ENCODE measurements at places on chromosomes 3 and 15.
A peak's percentile ranks its signal among the peaks of the same experiment; 100 is the strongest.

- DNase-seq: peak; percentile 9
Observed at GRCh38 chr3:37256447-37256846, 82.1 kb upstream of the LRRFIP2 start.

DNA sequence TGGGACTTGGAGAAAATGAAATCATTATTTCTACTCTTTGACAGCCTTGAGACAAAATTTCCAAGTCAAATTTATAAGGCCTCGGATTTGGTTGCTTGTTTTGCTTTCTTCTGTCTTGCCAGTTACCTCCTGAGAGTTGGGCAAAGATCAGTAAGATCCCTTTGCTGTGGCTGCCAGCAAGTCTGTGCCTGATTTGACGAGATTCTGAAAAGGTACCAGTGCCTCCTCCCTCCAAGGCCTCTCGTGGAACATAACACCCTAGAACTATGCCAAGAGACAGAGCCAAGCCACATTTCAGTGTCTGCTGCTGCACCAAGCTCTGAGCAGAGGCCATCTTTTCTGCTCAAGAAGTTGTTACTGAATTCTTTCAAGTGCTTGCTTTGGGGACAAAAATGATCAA, 61.0 kb downstream of the GTPBP8 start:
- no peak for DNase-seq

DNA sequence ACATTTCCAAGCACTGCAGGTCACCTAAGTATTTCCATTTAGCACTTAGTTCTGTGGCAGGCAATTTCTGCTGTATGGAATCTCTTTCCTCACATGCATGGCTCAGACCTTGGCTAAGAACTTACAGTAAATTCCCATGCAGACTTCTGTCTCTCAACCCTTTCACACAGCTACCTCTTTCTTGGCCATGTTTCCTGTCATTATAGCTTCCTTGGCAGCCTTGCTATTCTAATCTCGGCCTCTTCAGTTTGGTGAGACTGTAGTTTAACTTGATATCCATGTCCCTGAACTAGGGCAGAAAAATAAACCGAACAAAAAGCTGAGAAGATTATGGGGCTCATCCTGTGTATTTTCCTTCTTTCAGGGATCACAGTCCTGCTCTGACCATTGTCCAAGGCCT, 96.0 kb downstream of the SPATA16 start:
- DNase-seq: no peak

- DNase-seq: no peak
Observed at GRCh38 chr15:68696414-68697363, 117.9 kb downstream of the CORO2B start.

- no peak for DNase-seq
Observed at GRCh38 chr3:164007765-164008164, 1070.5 kb downstream of the SI start.

- no peak for DNase-seq
Observed at GRCh38 chr3:160641665-160642309, 35.2 kb upstream of the ARL14 start.

DNA sequence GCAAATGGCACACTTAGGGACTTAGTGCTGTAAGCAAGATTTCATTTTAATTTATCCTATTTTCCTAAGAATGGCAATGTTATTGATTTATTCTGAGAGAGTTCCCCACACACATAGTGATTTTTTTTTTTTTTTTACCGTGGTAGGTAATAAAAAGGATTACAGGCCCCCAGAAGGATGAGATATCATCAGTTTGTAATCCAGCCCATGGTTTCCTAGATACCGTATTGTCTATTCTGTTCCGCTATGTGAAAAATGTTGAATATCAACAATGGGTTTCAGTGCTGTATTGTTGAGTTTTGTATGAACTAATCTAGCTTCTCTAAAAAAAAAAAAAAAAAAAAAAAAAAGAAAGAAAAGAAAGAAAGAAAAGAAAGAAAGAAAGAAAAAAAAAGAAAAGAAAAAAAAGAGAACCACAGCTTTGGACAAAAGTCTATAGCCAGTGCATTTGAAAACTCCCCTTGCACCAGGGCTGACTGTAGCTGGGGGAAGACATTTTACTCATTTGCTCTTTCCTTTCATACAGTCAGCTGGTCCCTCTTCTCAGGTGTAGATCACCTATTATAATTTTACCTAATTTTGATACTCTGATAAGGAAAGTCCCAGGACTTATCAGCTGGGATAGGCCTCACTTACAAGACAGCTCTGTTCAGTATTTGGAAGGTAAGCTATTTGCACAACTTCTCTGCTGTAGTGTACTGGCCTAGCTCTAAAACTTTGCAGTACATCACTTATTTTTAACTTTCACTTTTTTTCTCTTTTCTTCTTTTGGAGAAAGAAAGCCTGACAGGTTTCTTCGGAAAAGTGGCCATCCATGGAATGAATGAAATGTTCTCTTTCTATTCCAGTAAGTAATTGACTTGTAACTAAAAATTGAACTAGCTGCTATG, 101.4 kb upstream of the SOX2 start:
- DNase-seq: no peak

DNA sequence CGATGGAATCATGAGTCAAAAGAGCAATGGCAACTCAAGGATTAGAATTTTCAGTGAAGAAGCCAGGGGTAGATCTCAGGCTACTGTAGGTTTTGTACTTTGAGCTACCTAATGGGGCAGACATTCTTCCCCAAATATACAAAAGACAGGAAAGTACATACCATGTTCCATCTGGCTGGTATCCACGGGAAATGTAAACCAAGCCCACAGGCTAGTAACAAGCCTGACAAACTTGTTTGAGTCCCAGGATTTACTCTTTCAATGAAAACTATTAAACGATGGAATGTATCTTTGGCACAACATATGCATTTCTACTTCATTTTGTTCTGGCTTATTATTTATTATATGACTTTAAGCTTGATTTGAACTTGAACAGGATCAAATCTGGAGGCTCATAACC, 44.2 kb upstream of the GOLIM4 start:
- DNase-seq: no peak

DNA sequence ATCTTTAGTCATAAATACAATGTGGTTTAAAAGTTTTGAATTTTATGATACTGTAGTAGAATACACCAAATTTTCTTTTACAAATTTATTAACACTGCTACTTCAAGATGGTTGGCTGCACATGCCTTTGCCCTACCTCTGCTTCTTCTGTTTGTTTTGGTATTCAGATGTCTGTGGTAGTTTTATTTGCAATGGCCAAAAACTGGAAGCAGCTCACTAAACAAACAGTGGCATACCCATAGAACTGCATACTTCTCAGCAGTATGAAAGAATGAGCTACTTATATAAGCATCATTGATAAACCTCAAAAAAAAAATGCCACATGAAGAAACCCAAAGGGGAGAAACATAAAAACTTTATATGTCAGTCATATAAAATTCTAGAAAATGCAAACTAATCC, 19.5 kb downstream of the ARIH2 start:
- no peak for DNase-seq

- DNase-seq: no peak
Observed at GRCh38 chr3:196775938-196776337, 36.3 kb downstream of the PAK2 start.

DNA sequence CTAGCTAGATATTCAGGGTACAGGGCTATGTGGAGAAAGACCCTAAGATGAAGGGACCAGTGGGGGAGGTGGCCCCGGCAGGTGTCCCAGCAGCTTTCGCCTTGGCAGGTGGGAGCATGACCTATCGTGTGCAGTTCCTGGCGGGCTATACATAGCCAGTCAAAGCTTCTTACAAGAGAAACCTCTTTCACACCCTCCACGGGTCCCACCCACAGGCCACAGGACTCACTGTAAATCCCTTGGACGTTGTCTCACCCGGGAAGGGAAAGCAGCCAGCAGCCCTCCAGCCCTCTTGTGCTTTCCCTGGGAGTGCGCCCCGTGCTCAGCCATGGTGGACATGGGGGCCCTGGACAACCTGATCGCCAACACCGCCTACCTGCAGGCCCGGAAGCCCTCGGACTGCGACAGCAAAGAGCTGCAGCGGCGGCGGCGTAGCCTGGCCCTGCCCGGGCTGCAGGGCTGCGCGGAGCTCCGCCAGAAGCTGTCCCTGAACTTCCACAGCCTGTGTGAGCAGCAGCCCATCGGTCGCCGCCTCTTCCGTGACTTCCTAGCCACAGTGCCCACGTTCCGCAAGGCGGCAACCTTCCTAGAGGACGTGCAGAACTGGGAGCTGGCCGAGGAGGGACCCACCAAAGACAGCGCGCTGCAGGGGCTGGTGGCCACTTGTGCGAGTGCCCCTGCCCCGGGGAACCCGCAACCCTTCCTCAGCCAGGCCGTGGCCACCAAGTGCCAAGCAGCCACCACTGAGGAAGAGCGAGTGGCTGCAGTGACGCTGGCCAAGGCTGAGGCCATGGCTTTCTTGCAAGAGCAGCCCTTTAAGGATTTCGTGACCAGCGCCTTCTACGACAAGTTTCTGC, 15.0 kb downstream of the GRK7 start:
- no peak for DNase-seq

DNA sequence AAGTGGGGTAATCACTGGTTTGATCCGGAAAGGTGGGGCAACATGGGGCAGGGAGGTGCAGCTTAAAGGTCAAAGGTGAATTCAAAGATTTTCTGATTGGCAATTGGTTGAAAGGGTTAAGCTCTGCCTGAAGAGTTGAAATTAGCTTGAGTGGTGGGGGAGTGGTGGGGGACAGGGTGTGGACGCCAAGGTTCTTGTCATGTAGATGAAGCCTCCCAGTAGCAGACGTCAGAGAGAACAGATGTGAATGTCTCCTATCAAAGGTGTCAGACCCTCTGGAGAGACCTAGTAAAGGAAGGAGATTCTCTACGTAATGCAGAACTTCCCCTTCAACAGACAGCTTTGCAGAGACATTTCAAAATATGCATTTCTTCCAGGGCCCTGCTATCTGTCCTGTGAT, 62.8 kb downstream of the ABCC5 start:
- DNase-seq: no peak

DNA sequence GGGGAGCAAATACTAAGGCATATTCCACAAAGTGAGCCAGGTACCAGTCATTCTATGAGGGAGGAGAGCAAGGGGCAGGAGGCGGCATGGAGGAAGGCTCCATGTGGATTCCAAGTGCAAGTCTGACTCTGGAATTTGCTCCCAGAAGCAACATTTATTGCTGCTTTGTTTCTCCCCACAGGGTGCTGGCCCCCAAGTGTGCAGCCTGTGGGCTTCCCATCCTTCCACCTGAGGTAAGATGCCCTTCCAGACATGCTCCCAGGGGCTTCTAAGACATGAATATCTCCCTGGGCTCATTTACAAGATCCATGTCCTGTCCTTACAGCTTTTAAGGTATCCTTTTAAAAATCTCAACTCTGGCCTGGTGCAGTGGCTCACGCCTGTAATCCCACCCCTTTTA, 15.9 kb upstream of the SACM1L start:
- DNase-seq: no peak

DNA sequence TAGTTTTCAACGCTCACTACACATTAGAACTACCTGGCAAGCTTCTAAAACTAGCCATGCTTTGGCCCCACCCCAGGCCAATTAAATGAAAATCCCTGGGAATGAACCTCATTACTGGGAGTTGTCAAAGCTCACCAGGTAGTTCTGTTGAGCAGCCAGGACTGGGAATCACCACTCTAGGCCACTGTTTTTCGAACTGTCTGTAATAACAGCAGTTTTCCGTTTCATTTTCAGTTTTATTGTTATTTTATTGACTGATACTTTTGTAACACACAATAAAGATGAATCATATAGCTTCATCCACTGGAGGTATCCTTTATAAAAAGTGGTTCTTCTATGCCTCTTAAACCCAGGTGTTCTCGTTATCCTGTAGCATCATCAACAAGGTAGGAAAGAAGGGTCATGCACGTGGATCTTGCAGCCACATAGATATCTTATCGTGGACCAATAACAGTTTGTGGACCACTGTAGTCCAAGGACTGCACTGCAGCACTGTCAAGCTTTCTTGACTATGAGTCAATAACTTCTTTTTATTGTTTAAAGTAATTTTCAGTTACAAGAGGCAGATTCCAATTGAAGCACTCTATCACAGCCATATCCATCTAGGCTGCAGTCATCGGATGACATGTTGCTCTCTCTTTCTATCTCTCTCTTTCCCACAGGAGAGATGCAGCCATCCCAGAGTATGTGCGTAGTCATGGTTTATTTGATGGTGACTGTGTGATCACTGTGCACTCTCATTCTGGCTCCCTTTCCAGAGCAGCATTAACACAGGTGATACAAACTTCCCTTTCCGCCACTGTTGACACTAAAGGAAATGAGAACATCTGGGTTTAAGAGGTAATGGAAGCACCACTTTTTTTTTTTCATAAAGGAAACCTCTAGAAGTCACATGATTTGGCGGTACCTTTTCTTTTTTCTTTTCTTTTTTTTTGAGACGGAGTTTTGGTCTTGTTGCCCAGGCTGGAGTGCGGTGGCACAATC, 39.0 kb upstream of the BLM start:
- peak; percentile 55 for DNase-seq

DNA sequence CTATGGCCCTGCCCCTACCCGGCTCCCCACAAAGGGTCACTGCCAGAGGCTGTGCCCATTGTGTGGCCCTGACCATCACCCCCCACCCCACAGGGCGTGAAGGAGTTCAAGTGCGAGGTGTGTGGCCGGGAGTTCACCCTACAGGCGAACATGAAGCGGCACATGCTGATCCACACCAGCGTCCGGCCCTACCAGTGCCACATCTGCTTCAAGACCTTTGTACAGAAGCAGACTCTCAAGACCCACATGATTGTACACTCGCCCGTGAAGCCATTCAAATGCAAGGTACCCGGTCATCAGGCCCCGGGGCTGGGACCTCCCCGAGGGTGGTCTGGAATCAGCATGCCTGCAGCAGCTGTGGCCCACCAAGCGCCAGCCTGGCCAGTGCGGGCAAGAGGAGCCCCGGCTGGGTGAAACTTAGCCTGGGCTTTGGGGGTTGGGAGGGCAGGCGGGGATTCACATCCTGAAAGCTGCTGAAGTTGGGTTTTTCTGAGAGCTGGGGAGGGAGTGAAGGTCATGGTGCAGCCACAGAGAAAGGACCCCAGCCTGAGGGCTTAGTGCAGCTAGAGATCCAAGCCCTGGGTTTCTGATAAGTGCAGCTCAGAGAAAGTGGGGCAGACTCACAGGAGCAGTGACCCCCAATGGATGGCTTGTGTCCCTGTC, 29.2 kb downstream of the IDH2 start:
- DNase-seq: no peak

DNA sequence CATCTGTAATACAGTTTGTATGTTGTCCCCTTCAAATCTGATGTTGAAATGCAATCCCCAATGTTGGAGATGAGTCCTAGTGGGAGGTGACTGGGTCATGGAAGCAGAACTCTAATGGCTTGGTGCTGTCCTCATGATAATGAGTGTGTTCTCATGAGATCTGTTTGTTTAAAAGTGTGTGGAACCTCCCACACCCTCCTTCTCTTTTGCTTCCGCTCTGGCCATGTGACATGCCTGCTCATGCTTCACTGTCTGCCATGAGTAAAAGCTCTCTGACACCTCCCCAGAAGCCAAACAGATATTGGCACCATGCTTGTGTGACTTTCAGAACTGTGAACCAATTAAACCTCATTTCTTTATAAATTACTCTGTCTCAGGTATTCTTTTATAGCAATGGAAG, 794.0 kb upstream of the CFAP20DC start:
- no peak for DNase-seq

- DNase-seq: no peak
Observed at GRCh38 chr3:72368331-72368975, 479.8 kb downstream of the SHQ1 start.

Measured in CD4-positive, alpha-beta T cell treated with Interferon alpha-2 for 1 hour (primary cell).